Neural progenitor cell (in vitro differentiated cells): ENCODE measurements at places on chromosomes 4 and X. TPM values are rescaled to one million over a fixed set of nuclear protein-coding genes. Genes with fewer than 3 reads are reported as not detected.

RIPPLY1 gene
- not detected in 2 replicates for total RNA-seq

DNA sequence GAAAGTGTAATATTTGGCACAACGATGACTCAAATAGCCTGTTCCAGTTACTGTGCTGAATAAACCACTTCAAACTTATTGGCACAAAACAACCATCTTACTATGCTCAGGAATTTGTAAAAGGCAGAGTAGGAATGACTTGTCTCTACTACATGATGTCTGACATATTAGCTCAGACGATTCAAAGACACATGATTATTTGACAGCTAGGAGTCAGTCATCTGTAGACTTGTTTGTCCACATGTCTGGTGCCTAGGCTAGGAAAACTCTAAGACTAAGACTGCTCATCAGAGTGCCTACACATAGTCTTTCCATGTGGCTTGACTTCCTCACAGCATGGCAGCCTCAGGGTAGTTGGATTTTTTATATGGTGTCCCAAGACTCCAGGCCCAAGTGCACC, 154.5 kb downstream of the FANCB start:
- DNase-seq = no peak

CFP gene
- 0.06 and 0.40 TPM in 2 replicates for total RNA-seq

GRCh38 chrX:77595848-77596247, 148.7 kb downstream of the FGF16 start:
- DNase-seq = no peak

DNA sequence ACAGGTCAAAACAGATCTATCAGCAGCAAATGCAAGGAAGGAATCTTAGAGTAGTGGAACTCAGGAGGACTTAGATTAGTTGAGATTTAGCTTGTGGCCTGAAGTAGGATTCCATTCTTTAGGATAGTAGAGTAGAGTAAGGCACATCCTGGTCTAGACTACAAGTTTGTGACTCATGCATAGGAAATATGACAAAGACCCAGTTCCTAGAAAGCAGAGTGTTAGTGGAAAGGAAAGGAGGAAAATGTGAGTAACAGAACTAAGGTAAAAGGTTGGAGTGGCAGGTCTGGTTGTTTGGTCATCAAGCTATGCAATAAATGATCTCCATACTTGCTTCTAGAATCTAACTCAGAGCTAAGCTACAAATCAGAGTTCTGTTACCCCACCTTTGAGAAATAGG, 595.0 kb downstream of the ACTRT1 start:
- DNase-seq = no peak

DNA sequence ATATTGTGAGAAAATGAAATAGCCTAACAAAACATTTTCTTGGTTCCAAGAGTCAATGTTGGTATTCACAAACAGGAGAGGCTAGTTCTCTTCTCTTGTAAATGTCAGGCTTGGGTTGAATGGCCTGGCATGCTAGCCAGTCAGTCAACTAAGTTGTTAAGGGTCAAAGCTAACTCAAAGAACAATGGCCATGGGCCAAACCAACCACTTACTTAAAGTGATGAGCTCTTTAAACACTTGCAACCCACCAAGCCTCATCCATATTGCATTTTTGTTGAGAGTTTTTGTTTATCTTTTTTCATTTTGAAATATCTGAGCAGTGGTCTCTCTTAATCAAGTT, 394.5 kb downstream of the RAB28 start:
- no peak for DNase-seq

HSD17B13 gene
- total RNA-seq = 0.31 and 0.60 TPM in 2 replicates

GRCh38 chrX:50876551-50876950, 34.0 kb upstream of the BMP15 start:
- DNase-seq = peak; percentile 4

DNA sequence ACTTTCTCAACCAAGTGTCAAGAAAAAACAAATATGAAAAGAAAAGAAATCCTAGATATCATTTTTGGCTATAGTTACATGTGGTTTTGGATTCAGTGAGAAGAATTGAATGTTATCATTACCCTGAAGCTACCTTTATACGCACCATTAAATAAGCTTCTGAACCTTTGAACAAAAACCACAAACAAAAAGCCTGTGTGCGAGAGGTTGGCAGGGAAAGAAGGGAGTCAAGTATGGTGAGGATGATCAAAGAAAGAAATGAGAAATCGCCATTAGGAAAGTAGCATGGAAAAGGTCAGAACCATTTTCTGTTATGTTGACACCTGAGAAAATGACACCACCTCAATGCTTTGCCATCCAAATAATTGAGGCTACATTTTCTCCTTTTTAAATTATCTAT, 1.2 kb upstream of the SLC7A11 start:
- DNase-seq = no peak

GRCh38 chr4:11495818-11496217, 67.1 kb upstream of the HS3ST1 start:
- DNase-seq = no peak

GRCh38 chr4:138393886-138394610, 151.9 kb upstream of the SLC7A11 start:
- no peak for DNase-seq

MEPE gene
- total RNA-seq = not detected in 2 replicates

- peak; percentile 19 for DNase-seq
Observed at GRCh38 chr4:78592088-78592783, 40.7 kb downstream of the ANXA3 start.

- no peak for DNase-seq
Observed at GRCh38 chr4:184019076-184019475, 114.0 kb downstream of the STOX2 start.

DNA sequence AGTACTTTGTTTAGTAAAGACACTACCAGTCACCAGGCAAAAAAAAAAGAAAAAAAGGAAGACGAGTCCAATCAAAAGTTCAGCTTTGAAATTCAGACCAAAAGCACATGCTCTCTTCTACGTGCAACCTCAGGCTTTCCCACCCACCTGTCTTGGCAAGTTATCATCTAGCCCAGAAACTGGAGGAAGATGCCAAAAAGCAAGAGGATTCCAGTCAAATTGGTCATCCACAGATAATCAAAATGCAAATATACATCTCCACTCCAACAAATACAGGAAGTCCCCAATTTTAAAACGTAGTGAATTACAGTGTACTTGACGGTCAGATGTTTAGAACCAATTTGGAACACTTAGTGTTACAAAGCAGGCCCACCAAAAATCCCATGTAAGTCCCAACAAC, 96.5 kb downstream of the PALLD start:
- no peak for DNase-seq

GRCh38 chr4:18722748-18723191, 701.2 kb upstream of the LCORL start:
- DNase-seq = peak; percentile 65

GRCh38 chrX:77528034-77528433, 80.8 kb downstream of the FGF16 start:
- DNase-seq = no peak

GRCh38 chr4:162891788-162892707, 274.6 kb downstream of the NAF1 start:
- DNase-seq = no peak

- no peak for DNase-seq
Observed at GRCh38 chr4:176343286-176343685, 23.5 kb downstream of the SPCS3 start.

DNA sequence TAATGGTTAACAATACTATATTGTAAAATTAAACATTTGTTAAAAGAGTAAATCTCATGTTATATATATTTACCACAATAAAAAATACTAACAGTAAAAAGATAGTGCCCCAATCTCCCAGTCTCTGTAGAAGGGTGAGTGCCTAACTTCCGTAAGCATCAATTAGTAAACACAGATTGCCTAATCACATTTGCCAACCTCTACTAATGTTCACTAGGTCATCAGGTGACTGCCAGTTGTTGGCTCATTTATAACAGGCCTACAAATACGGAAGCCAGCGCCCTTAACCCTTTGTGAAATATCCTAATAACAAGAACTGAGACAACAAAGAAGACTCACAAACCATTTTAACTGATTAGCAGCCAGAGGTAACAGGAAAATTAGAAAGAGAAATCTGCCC, 345.1 kb downstream of the INPP4B start:
- DNase-seq = no peak

COL4A6 gene
- 40.5 and 62.6 TPM in 2 replicates for total RNA-seq

GRCh38 chr4:180081072-180081471, 2162.1 kb upstream of the TENM3 start:
- DNase-seq = no peak

DNA sequence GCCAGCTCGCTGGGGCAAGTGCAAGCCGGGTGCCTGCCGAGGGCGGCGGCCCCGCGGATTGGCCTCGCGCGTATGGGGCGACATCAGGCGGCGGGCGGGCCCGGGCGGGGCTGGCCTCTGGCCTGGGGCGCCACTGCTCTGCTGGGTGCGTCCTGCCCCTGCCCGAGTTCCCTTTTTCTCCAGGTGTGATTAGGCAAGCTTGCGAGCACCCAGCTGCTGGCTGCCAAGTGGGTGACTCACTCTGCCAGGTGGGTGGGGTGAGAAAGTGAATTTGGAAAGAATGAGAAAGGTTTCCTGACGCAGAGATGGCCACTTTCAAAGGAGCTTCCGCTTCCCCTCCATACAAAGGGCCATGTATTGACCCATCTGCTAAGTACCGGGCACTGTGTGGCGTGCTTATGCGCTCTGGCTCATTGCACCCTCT, 32.5 kb downstream of the FGFBP1 start:
- peak; percentile 39 for DNase-seq

DGKK gene
- total RNA-seq = 0.19 and 0.21 TPM in 2 replicates

SULT1B1 gene
- total RNA-seq = not detected in 2 replicates

ZAR1 gene
- total RNA-seq = not detected in 2 replicates

BBS7 gene
- total RNA-seq = 26.8 and 39.7 TPM in 2 replicates

DNA sequence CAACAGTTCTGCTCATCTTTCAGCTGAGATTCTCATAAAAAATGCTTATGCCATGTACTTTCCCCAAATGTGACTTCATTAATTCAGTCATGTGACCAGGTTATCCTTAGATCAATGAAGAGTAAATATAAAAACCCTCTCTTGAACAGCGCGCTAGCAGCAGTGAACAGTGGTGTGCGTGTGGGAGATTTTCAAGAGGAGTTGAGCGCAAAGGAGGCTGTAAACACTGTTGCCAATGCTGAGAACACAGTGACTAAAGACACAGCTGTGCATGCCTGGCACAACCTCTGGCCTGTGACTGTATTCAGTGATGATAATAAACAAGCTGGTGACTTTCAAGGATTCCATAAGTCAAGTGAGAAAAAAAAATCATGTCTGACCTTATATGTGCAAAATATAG, 25.1 kb downstream of the MSX1 start:
- no peak for DNase-seq
